Stimulated activated CD4-positive, alpha-beta T cell treated with anti-CD3 and anti-CD28 coated beads, Interleukin-1b, Interleukin-23, amount 100 ng/mL, for 1 hour (primary cell): ENCODE measurements at places on chromosomes 1 and 21.

- no peak for DNase-seq
These were observed 581.6 kb downstream of the NPHP4 start for GRCh38 chr1:5410652-5411051.

DNA sequence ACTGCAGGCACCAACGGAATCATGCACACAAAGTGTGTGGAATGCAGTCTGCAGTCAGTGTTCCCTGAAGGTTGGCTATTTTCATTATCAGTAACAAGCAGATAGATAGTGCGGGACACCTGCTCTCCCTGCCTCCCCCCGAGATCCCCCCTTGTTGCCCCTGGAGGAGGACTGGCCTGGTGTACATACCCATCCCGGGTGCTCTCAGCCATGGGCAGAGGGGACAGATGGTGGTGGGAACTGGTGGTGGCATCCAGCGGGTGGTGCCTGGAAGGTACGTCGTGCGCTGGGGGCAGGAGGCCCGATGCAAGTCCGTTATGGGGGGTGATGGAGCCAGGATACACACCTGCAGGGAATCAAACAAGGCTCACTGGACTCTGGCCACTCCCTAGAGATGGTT is 55.2 kb downstream of the DMRTB1 start:
- DNase-seq: no peak

- no peak for DNase-seq
These were observed 21.7 kb upstream of the SH3D21 start for GRCh38 chr1:36284517-36284916.

DNA sequence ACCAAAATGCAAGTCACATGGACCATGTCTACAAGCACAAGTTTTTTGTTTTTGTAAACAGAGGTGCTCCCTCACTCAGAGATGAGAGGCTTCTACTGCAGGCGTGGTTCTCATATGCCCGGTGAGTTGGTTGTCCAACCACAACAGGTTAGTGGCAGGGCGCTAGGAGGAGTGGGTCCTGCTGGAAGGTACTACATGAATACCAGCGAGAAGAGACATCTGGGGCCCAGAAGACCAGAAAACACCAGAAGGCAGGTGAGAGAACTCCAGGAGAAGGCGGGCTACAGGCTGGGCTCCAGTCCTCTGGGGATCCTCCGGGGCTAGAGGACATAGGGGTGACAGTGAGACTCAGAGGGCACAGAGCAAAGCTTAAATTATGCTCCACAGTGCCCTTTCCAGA is 366.5 kb downstream of the MATN1 start:
- no peak for DNase-seq

DNA sequence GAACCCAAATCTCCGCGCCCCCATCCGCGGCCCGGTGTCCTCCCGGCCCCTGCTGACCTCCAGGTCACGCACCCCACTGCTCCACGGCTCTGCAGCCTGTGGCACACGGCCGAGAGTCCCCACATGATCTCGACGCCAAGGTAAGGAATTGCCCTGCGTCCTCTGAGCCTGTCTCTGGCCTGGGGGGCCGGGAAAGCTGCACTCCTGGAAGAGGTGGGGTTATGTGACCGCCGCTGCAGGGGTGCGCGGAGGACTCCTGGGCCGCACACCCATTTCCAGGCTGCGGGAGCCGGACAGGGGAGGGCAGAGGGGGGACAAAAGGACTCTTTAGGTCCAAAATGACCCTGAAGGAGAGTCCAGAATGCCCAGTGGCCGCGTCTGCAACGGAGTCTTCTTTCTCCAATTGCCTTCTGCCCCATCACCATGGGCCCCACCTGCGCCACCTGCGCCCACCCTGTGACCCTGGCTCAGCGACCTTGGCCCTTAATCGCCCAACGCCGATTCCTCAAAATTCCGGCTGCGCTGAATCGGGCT is 997 bp upstream of the SIM2 start:
- DNase-seq: no peak

DNA sequence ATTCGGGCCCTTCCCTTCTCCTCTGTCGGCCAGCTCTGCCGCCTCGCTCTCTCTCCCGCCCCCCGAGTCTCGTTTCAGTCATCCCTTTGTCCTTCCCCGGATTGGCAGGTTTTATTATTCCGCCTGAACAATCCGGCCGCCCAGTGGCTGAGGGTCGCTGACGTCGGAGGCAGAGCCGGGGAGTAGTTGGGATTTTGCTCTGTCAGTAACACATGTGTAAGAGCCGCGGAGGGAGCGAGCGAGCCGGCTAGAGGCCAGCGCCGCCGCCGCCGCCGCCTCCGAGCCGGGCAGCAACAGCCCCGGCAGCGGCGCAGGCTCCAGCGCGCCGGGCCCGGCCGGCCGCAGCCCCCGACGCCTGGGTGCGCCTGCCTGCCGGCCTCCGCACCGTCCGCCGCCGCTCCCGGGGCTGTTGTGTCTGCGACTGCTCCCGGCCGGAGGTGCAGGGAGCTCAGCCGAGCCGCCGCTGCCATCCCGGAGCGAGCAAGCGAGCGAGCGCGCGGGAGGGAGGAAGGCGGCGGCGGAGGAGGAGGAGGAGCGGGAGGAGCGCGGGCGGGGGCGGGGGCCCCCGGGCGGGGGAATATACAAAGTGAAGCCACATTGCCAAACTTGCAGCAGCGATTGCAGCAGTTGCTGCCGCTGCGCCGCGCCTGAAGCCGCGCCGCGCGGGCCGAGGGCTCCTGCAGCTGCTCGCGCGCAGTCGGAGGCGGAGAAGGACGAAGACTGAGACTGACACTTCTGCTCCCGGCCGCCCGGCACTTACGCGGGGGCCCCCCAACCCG is at the start of gene LMO4:
LMO4 (plus strand) TSS at position 609 of the 779 bp plus-strand sequence. CDS start 3,136 bp downstream, outside the sequence.
- no peak for DNase-seq

DNA sequence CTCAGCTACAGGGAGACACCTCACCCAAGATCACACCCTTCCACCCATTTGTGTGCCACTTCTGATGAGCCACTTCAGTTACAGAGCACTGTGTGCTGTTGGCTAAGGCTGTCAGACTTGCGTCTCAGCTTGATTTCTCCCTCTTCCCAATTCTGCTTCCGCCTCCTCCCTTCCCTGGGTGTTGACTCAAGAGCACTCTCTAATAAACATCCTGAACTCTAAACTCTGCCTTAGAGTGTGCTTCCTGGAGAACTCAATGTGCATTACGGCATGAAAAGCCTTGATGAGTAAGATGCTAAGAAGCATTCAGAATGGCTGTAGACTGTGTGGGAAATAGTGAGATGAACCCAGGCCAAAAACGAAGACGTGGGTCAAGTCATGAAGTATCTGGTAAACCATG is 54.9 kb upstream of the S1PR1 start:
- DNase-seq: no peak

DNA sequence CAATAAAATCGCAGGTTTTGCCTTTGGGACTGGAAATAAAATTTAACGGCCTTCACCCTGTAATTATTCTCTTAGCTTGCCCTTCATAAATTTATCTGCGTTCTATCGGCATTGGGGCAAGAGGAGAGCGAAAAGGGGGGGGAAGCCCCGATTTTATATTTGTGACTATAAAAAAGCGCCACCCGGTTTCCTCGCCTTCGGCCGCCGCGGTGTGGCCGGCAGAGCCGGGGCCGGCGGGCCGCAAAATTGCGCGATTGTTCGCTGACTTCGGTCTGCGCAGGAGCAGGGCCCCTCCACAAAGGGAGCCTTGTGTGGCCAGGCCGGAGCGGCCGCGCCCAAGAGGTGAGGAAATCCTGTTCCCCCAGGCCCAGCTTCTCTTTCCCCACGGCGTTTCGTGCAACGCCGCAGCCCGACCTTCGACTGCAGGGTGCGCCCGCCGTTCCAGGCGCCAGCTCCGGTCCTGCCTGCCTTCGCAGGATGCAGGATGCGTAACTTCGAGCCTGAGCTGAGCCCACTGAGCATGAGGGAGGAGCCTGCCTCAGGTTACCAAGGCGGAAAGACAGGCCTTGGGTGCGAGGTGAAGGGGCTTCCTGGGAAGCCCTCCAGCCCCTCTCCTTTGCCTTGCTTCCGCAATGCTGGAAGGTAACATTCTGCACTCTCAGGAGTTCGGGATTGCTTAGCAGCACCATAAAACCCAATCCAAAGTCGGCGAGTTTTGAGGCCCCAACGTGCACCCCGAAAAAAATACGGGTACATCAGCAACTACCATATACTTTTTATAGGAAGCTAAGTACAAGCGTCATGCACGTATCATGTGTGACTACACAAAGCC is 4.9 kb upstream of the TBX15 start:
- no peak for DNase-seq
